ENCODE measurements at places on chromosomes 6 and 20. TPM values are rescaled to one million over a fixed set of nuclear protein-coding genes. Genes with fewer than 3 reads are reported as not detected.

DNA sequence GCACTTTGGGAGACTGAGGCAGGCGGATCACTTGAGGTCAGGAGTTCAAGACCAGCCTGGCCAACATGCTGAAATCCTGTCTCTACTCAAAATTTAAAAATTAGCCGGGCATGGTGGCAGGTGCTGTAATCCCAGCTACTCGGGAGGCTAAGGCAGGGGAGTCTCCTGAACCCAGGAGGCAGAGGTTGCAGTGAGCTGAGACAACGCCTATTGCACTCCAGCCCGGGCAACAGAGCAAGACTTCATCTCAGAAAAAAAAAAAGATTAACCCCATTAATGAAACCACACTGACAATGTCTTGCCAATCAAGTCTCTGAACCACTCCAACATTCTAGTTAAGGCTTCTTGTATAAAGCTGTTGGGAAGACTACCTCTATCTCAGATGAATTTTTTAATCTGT lies 4.0 kb downstream of the PREP start:
- DNase-seq, result no peak

RNF182 gene
- 3.7 TPM for total RNA-seq

DNA sequence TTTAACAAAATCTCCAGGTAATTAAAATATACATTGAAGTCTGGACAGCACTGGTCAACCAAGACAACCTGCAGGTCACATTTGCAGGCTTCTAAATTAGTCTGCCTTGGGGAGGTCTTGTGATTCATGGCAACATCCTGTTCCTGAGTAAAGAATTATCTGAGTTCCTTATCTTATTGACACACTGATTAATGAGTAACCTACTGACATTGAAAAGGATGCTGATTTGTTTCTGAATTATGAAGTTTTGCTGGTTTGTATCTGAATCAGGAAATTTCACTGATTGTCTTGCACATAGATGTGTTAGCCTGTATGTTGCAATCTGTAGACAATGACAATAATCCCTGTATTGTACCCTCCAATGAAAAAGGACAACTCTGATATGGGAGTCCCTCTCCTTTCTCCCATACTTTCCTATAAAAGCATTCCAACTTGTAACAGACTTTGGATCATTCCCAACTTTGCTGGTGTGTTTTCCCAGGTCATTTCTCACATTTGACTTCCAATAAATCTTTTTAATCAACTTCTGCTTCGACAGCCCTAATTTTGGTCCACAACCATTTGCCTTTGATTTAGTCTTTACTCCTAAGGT lies 80.0 kb downstream of the LAMP5 start:
- DNase-seq, result no peak

- DNase-seq, result no peak
Observed at GRCh38 chr6:89144354-89144906, 1.4 kb upstream of the PM20D2 start.

DNA sequence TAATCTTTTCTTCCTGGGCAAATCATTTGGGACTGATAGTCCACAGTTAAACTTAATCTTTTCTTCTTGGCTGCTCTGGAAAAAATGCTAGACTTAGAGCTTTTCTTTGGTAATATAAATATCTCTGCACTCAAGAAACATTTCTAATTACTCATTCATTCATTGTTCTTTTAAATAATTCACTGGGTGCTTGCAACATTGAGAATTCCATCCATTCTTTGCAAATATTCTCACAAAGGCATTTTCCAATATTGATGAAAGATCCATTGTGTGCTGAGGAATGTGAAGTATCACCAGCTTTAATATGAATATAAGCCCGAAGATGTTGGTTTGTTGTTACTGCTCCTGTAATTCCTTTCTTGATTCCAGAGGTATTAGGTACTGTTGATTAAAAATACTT lies 38.4 kb downstream of the AKAP7 start:
- DNase-seq, result no peak

- no peak for DNase-seq
Observed at GRCh38 chr6:21740376-21741124, 147.0 kb downstream of the SOX4 start.

DNA sequence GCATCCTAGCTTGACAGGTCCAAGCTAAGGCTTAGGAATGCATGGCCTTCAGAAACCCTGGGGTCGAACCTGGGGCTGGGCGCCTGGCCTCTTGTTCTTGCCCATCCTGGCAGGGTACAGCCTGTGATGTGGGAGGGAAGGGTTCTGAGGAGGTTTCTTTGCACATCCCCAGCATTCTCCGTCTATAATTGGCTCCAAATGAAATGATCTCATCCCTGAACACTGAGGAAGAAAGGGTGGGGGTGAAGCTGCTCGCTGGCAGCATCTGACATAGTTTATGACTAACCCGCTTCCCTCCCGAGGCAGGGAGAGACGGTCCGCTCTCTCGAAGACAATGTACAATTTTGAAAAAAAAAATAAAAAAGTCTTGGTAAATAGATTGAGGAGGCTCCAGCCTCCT lies 67.1 kb upstream of the ZNFX1 start:
- DNase-seq, result no peak

Data from H9 (cell line).